Activated effector memory CD4-positive, alpha-beta T cell treated with Interleukin-2 at 50 U/mL for 16 hours (primary cell): ENCODE measurements at places on chromosomes 2 and 18.
A peak's percentile ranks its signal among the peaks of the same experiment; 100 is the strongest.

DNA sequence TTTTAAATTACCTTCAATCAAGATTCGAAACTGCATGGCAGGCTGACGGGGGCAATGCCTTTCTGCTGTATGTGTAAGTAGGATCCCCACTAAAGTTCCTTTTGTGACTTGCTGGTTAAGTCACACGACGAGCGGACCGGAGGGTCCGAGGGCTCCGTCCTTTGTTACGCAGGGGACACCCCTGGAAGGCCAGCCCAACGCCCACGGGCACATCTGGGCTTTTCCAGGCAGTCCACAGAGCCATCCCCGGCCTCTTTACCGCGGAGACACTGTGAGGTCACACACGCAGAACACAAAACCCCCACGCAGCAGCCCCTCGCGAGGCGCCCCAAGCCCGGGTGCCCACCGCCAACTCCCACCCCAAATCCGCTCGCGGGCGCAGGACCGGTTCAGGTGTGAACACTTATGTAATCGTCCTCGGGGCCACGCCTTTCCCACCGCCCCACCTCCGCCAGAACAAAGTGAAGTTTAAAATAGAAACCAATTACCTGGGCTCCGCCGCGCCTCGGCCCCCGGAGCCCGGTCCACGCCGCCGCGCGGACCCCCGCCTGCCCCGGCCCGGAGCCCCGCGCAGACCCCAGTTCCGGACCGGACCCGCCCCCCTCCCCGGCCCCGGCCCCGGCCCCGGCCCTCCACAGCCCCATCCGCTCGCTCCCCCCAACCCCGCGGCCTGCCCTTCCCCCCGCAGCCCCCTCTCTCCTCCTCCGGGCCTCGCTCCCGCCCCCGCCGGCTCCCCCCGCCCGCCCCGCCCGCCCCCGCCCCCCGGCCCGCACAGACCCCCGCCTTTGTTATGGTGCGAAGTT, 4.2 kb downstream of the ZNF516 start:
- no peak for DNase-seq

DNA sequence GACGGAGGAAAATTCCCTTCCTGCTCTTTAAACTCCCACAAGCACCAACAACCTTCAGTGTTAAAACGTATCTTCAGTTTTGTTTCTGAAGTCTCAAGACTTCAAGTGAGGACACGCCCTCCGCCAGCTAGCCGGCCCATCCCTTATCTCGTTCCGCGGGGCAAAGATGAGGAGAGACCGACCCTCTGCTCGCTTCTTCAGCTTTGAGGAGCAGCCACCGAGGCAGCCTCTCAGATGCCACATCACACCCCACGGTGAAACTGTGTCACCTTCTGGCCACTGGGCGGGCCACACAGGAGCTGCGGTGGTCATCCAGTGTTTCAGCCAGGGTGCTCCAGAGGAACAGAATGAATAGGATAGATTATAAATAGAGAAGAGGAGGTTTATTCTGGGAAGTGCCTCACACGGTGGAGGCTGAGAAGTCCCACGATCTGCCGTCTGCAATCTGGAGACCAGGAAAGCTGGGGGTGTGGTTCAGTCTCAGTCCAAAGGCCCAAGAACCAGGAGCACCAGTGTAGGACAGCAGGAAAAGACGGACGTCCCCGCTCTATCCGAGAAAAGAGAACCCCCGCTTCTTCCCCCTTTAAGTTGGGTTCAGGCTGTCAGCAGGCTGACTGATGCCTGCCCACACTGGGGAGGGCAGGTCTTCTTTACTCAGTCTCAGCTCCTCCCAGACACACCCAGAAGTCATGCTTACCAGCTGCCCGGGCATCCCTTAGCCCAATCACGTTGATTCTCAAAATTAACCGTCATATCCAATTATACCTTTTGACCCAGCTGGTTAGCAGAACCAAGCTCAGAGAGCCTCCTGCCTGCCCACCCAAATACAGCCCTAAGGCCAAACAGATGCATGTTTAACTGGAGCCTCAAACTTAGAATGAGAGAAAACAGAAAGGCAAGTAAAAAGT, 399.7 kb upstream of the ID2 start:
- no peak for DNase-seq

- DNase-seq: no peak
These were observed 34.4 kb upstream of the FZD7 start for GRCh38 chr2:201999279-201999678.

- DNase-seq: no peak
These were observed 1368.4 kb upstream of the CELF4 start for GRCh38 chr18:38933910-38934510.

DNA sequence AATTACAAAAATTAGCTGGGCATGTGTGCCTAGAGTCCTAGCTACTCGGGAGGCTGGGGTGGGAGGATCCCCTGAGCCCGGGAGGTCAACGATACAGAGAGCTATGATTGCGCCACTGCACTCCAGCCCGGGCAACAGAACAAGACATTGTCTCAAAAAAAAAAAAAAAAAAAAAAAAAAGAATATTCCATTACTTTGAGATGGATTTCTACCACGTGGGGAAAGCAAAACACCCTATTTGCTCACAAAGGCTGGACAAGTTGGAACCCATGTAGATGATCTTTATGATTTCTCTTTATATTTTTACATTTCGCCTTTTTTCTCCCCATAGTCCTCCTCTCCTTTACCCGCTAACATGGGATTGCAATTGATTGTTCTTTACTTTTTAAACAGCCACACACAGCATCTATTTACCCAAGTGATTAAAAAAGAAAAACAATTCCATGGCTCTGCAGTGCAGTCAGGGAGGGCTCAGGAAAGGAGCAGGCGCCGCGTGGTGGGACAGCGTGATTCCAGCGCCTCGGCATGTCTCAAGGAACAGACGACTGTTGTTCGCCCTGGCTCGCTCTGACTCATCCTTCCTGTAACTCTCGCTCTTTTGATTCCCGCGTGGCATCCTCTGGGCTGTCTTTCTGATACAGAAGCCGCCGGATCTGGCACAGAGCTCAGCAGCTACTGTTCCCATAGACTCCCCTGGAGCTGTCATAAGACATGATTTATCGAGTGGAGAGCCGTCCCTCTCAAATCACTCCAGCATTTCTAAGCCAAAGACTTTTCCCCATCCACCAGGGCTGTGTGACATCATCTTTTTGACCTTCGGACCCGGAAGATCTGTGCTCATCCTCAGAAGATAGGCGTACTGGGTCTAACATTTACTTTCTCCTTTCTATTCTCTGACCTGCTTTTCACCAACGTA, 230.4 kb upstream of the AGAP1 start:
- no peak for DNase-seq

DNA sequence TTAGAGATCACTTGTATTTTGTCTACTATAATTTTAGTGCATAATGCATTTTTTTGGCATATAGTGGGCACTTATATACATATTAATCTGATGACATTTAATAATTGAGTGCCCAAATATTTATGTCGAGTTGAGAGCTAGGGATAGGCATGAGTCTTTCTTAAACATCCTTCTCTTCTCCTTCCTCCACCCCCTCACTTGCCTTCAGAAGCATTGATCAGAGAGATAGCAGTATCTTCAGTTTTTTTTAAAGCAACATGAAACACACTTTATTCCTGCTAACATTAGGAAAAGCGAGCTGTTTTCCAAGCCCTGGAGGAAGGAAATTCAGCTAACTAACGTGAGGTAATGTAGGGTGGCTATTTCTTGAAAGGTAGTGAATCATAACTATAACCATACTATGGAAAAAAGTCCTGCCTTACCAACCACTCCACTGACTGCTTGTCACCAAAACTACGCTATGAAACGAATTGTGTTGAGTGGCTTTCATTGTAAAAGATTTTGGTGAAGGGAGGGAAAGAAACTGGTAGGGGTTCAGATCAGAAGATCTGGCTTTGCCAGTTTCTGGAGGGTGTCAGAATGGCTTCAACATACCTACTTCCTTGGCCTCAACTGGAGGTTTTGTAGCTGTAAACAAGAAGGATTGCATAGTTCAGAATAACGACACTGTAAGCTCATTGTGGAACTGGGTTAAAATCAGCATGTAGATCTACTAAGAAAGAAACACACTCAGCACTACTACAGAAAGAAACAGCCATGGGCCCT, 2.3 kb upstream of the ITGA4 start:
- DNase-seq: no peak

GRCh38 chr18:78454221-78454620, 525.4 kb upstream of the SALL3 start:
- no peak for DNase-seq

DNA sequence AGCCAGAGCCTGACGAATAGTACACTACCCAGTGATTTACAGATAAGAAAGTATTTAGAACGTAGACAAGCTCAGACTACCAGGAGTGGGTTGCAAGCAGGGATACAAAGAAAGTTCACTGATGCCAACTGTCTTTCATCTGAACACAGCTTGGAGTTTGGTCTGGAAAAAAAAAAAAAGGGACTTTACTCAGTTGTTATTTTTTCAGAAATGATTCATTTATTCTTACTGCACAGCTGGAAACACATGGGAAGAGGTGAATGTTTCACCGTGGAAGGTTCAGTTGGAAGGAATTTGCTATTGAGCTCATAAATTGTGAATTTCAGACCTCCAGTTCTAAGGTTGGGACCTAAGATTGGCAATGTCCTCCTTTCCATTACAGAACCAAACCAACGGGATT, 259.7 kb downstream of the ETAA1 start:
- DNase-seq: no peak

DNA sequence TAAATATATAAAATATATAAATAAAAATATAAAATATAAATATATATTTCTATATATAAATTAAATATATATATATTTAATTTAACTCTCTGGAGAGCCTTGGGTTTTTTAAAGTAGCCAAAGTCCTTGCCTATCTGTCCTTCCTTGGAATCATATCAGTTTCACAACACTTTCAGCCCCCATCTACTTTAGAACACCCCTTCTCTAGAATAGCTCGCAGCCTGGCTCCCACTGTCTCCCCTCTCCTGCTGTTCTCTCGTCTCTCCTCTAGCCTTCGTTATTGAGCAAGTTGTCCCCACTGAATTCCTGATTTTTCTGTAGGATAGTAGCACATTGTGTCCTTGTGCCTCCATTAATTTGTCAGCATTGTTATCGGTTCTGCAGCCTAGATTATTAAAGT, 677.0 kb downstream of the RNF144A start:
- no peak for DNase-seq

DNA sequence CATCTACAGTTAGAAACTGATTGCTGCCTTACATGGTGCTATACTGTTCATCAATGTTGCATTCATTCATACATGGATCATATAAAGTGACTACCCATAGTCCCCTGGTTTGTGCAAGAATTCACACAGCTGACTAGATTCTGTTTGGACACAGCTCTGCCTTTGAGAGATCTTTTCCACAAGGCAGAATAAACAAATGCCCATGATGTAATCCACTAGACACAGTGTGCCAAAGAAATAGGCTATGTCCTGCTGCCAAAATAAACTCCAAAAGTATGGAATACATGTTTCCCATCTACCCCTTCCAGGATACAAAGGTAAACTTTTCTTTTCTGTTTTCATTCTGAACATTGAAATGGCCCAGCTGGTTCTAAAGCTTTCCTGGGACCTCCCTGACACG, 269.4 kb upstream of the CHAC2 start:
- DNase-seq: no peak

- no peak for DNase-seq
These were observed 22.9 kb upstream of the TYMS start for GRCh38 chr18:634551-635045.

DNA sequence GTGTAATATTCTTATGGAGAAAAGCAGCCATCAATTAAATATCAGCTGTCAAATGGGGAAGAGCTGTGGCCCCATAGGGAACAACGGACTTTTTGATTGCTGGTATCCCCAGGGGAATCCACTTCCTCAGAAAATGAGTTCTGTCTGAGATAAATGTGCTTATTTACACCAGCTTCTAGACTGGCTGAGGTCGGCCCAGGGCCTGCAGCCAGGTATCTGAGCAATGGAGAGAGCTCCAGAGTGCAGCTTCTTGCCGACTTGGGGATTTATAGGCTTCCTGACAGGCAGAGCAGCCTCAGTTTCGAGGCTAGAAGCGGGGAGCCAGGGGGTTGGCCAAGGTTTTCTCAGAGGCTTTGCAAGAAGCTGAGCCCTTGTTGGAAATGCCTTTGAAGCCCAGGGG, 67.2 kb downstream of the MCFD2 start:
- no peak for DNase-seq

- no peak for DNase-seq
These were observed 1064.1 kb upstream of the CNTNAP5 start for GRCh38 chr2:122960759-122961641.

- DNase-seq: no peak
These were observed 76.2 kb downstream of the TGFA start for GRCh38 chr2:70477441-70477844.

DNA sequence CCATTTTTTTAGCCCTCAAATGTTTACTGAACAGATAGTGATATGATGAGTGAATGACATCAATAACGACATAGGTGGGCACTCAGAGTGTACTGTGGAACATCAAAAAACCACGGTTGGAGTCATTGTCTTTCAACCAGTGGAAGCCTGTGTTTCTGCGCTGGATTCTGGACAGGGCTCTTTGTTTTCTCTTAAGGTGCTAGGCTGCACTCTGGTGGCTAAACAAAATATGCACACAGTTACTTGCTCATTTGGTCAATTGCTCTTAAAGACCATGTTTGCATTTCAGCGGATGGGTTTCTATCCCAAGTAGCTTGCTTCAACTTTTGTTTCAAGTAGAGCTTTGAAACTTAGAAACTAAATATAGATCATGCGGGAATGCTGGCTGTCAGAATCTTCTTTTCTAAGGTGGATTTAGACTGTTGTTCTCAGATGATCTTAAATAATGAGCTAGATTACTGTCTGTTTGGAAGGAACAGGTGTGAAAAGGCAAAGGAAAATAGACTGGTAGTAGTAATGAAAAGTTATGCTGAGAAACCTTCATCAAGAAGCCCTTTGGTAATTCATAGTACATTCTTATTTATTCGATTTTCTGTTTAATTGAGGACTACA, 48.5 kb upstream of the LYPD6B start:
- peak; percentile 4 for DNase-seq

DNA sequence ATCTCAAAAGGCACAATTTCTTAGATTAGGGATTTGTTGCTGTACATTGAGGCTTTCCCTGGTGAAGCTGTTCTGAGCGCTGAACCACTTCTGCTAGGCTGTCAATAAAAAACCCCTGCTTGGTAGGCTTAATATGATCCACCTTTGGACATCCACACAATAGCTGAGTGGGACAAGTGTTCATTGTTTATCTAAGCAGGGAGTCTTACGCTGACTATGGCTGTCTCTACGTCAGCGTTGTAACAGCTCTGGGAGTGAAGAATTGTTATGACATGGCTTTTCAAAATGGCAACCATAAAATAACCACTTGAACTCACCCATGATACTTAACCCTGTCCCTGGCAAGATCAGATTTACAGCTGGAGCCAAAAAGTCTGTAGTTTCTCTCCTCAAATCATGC, 111.5 kb upstream of the SULT1C3 start:
- no peak for DNase-seq
